Kidney (tissue), 22 donors: ENCODE measurements at places on chromosomes 3 and 15.

- peak; percentile 39 for DNase-seq
Measured at GRCh38 chr3:29099296-29099695, 181.6 kb upstream of the RBMS3 start.

DNA sequence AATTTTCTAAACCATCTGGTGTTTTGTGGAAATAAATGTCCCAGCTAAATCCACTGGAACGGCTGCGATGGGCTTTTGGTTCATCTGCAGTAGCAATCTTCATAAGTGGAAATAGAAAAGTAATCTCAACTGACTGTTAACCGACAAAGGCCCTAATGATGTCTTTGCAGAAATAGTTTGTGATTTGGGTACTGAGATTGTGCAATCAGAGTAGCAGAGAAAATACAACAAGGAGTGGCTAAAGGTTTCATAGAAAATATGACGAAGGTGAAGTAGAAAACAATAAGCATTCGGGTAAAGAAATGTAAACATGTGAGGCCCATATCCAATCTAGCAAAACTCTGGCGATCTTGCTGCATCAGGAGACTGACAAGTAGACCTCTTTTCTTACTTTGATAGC is 262.6 kb upstream of the MCTP2 start:
- DNase-seq: no peak

DNA sequence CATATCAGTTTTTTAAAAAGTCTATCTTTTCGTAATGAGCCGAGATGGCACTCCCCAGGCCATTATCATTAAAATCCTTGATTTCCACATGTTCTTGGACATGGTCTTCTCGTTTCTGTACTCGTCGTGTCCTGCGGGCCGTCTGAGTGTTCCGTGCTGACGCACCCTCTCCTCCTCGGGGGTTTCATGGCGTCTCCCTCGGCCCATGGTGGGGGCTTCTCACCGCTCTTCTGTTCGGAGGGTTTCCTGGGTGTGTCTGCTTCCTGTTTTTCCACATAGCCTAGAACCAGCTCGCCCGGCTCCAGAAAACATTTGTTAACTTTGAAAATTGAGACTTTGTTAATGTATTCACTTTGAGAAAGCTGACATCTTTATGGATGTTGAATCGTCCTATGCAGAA is 92.7 kb downstream of the VGLL4 start:
- DNase-seq: no peak

GRCh38 chr3:632571-633170 is 436.1 kb downstream of the CHL1 start:
- no peak for DNase-seq

- DNase-seq: no peak
Measured at GRCh38 chr3:189664311-189664710, 33.1 kb downstream of the TP63 start.
